ENCODE measurements at places on chromosomes 16 and 17. TPM values are rescaled to one million over a fixed set of nuclear protein-coding genes. Genes with fewer than 3 reads are reported as not detected.
A peak's percentile ranks its signal among the peaks of the same experiment; 100 is the strongest.

ZNF174 gene
- total RNA-seq: 9.0 TPM

DNA sequence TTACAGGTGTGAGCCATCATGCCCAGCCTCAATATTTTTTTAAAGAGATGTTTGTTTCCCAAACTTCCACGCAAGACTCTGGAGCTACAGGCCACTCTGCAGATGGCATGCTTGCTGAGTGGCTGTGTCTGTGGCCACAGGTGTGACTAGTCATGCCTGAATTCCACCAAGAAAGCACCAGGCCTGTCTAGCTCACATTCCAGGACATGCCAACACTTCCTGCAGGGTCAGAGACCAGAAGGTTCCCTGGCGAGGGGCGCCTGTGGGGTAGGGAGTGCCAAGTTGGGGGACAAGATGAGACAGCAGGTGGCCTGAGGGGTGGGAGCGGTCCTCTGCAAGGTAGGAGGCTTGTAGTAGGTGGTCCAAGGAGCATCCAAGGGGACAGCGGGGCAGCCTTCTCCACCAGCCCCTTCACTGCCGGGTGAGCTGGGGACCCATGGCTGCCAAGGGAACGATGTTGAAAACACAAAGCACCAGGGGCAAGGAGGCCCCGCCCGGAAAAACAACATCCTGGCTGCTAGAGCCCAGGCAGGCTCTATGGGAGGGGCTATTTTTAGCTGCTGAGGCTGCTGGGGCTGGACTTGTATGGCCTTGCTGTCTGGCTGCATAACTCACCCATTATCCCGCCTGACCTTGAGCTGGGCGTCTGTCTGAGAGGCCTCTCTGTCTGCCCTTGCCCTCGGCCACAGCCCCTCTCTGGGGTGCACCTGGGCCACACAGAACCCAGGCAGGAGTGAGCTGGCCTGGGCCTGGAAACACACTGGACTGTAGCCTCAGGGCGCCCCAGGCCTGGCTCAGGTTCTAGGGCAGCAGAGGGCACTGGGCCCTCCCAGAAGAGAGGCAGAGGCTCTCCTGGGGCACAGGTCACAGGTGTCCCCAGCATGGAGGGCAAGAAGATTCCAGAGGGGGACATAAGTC, 5.7 kb downstream of the TRIM47 start:
- peak; percentile 75 for DNase-seq

LRRC36 gene
- 42.1 TPM for total RNA-seq

DNA sequence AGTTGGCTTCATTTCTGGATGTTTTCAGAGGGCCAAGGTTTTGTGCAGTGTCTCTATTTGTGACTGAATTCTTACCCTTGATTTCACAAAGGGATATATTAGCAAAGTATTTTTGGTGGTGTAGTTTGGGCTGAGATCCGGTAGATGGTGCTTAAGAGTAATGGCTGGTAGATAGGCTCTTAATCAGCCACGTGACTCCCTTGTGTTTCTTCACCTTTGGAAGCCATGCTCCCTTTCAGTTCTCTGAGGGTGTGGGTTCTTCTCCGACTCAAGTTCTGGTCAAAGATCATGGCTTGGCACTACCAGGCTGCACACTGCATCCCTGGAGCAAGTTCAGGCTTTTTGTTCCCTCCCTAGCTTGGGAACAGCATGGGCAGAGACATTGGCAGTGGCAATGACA, 887.3 kb downstream of the CDH8 start:
- no peak for DNase-seq

CDRT15L2 gene
- total RNA-seq: not detected

- DNase-seq: no peak
Observed at GRCh38 chr17:42266918-42267766, 9.0 kb downstream of the STAT5B start.

- no peak for DNase-seq
Observed at GRCh38 chr17:82357394-82357793, 1.7 kb upstream of the TEX19 start.

DNA sequence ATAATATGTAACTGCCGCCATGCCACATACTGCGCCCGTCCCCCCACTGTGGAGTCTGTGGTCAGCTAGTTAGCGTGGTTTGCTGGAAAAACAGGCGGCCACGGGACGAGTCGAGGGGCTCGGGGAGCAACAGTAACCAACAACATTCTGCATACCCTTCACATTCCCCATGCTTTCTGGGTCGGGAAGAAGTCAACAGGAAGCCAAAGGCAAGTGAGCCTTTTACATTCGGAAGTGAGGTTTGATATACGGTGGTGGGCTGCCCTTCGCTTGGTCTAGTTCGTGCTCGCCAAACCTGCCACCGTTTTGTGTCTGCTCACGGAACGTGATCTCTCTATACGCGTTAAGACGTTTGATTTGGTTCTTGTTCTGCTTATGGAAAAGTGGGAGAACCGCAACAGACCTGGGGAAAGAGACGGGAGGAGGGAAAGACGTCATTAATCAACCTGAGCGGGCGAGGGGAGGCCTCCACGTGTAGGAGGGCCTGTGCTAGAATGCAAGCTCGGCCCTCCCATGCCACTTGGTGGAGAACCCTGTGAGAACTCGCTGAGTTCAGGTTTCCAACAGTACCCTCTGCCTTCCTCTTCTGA, 28.9 kb upstream of the CFAP20 start:
- DNase-seq: no peak

GRCh38 chr17:77365584-77366186, 224.9 kb downstream of the SEC14L1 start:
- no peak for DNase-seq

- DNase-seq: no peak
Observed at GRCh38 chr16:49716339-49716934, 139.5 kb downstream of the ZNF423 start.

NECAB2 gene
- total RNA-seq: 0.44 TPM

- DNase-seq: no peak
Observed at GRCh38 chr16:67648764-67649407, 3.9 kb downstream of the CARMIL2 start.

CMTM2 gene
- total RNA-seq: 4.0 TPM

GRCh38 chr17:41519501-41520224, 973 bp upstream of the KRT15 start:
- no peak for DNase-seq

DNA sequence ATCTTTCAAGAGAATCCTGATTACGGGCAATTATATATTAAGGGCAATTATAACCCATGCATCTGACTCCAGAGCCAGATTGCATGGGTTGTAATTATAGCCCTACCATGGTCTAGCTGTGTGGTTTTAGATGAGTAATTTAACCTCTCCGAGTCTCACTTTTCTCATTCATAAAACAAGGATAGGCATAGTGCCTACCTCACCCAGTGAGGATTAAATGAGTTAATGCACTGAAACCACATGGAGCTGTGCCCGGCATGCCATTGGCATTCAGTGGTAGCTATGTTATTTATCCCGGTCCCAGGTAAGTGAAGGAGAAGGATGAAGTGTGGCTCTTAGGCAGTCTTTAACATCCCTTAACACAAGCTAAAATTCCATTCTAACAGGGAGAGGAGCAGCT, 6.3 kb downstream of the SNX20 start:
- DNase-seq: peak; percentile 32

ZNF385C gene
- 1.2 TPM for total RNA-seq

GRCh38 chr16:8867216-8867931, 1.4 kb downstream of the CARHSP1 start:
- DNase-seq: no peak

GRCh38 chr17:28917465-28917864, 14.6 kb upstream of the DHRS13 start:
- DNase-seq: no peak

DNA sequence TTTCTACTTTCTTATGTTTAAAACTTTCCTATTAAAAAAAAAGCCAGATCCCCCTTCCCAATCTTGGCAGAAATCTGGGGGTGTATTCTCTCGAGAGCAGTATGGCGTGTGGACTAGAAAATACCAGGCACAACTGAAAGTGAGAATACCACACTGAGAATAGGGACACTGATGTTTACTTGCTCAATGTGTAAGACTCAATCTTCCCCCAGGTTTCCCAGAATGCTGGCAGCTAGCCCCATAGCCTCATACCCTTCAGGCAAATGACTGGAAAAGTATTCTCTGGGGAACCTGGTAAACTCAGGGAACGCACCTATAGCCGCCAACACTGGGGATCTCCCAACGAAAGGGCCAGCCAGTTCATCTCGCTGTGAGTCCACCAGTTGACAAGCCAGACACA, 15.3 kb downstream of the ZZEF1 start:
- no peak for DNase-seq

GRCh38 chr17:42922294-42922693, 21.7 kb downstream of the G6PC1 start:
- no peak for DNase-seq

GRCh38 chr16:54093281-54093680, 193.3 kb downstream of the IRX3 start:
- DNase-seq: no peak

DNA sequence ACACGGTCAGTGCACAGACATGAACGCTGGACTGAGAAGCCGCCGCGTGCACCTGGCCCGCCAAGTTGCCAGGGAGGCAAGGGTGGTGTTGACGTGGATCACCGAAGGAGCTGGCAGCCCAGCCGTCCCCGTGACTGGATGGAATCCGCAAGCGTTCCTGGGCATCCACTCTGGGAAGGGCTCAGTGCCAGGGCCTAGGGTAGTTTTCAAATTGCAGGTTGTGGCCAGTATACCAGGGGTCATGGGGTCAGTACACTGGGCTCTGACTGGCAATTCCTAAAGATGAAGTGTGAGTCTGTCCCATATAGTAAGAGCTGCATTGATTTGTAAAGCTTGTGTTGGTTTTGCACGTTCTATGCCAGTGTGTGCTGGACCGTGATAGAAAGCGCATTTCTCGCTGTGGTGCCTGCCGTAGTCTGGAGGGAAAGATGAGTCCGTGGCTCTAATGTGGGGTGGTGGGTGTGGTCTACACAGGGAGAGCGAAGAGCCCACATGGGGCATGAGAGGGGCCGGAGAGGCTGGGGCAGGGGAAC, 21.1 kb upstream of the METRNL start:
- no peak for DNase-seq

SMIM22 gene
- total RNA-seq: 27.7 TPM

SNRNP25 gene
- total RNA-seq: 18.5 TPM

DNA sequence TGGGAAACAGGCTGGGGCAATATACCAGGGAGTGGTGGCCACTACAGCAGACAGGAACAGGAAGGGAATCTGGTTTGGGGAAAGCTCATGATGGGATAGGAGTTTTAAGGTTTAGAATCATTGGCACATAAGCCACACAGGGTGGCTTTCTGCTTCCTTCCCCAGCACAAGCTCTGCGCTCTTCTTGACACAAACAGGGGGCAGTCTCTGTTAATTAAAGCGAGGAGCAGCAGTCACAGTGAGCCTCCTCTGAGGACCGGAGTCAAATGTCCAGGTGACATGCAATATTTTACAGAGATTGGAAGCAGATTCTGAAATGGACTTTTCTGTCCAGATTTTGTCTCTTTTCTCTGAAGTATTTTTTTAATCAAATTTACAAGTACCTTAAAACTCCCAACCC, 2.8 kb upstream of the SHISA9 start:
- DNase-seq: no peak

C17orf78 gene
- total RNA-seq: not detected

DNA sequence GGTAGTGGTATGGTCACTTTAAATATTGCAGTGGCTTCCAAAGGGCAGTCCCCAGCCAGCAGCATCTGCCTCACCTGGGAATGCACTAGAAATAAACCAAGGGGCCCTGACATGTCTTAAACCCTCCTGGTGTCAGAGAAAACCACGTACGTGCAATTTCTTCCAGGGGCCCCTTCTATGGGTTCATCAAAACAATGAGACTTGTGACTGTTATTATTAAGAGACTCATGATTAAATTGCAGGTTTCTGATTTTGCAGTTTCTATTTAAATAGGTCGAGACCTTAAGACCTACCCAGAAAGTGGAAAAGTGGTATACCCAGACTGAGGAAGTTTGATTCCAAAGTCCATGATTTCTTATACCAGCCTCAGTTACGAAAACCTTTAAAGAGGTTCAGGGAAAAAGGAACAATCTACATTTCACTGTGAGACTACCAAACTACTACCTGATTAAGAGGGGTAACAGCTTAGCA, 746 bp upstream of the POLG2 start:
- no peak for DNase-seq

GRCh38 chr17:4722678-4723240, 8.5 kb upstream of the MED11 start:
- DNase-seq: peak; percentile 17

FBXL20 gene
- 25.4 TPM for total RNA-seq

DNA sequence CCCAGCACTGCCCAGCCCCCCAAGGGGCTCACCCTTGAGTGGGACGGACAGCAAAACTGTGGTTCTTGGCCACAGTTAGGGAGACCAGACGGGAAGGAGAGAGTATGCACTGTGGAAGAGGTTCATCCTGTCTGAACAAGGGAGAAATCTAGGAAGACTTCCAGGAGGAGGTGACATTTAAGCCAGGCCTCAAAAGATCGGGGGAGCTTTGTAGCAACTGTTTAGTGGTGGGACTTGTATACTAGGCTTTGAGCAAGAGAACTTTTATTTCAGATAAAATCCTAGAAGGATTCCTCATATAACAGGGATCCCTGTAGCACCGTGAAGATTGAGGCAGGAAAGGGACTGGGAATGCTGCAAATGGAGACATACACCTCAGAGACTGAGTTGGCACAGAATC, 30.8 kb downstream of the SREBF1 start:
- DNase-seq: no peak

DNA sequence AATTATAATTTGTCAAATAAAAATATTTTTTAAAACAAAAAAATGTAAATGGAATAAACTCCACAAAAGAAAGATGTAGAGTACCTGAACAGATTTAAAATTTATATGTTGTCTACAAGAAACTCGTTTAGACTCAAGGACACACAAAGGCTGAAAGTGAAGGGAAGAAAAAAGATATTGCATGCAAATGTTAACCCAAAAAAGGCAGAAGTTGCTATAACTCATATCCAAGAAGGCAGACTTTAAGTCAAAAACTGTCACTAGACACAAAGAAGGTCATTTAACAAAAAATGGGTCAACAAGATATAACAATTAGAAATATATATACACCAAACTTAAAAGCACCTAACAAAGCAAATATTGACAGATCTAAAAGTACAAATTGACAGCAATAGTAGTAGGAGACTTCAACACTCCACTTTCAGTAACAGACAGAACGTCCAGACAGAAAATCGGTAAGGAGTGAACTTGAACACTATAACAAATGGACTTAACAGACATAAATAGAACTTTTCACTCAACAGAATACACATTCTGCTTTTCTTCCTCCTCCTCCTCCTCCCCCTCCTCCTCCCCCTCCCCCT, 40.8 kb upstream of the MYLK3 start:
- no peak for DNase-seq

GRCh38 chr16:1884155-1884760, 12.3 kb upstream of the MEIOB start:
- DNase-seq: no peak

GRCh38 chr16:86812363-86812970, 234.1 kb downstream of the FOXL1 start:
- no peak for DNase-seq

Measured in lower lobe of right lung (tissue), 2 donors.